ENCODE measurements at places on chromosomes 5 and 9.

DNA sequence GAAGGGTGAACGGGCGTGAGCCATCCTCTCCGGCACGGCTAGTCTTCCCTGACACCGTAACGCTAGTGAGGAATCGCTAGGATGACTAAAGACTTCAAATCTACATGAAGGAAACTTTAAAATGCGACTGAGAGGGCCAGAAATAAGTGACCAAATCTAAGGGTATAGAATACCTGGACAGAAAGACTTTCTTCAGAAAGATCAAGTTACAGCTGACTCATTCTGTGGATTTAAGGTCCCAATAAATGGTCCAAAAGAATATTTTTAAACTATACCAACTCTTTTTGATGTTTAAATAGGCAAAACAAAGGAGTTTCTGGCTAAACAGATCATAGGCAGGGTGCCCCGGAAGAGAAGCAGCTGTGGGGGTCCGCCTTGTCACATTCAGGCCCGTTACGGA, 38.9 kb upstream of the CEP72 start:
- DNase-seq = peak; percentile 25

DNA sequence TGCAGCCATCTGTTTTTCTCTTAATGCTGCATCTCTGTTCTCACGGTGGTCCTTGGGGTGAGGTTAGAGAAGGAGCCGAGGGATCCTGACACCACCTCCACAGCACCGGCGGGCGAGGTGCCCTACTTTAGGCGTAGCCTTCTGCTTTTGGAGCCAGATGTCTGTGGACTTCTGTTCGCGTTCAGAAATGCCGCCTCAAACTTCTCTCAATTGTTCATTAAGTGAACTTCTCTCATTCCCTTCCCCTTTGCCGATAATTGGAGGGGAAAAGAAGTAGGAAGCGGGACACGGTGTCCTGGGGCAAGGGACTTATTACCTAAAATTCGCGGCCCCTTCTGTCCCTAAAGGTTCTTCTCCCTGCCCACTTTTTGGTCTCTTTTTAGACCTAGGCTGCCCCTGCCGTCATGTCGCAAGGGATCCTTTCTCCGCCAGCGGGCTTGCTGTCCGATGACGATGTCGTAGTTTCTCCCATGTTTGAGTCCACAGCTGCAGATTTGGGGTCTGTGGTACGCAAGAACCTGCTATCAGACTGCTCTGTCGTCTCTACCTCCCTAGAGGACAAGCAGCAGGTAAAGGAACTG, 455 bp downstream of the KIF20A start:
- no peak for DNase-seq

- DNase-seq = no peak
Measured at GRCh38 chr5:95347506-95348120, 43.6 kb upstream of the FAM81B start.

GRCh38 chr5:170250810-170251317, 18.1 kb downstream of the C5orf58 start:
- DNase-seq = no peak

GRCh38 chr5:141655020-141655419, 3.8 kb upstream of the FCHSD1 start:
- no peak for DNase-seq

- no peak for DNase-seq
Measured at GRCh38 chr9:129898185-129898584, 62.9 kb downstream of the USP20 start.

GRCh38 chr9:118652912-118653311, 716.3 kb downstream of the BRINP1 start:
- no peak for DNase-seq

- DNase-seq = no peak
Measured at GRCh38 chr9:111783857-111784256, 10.9 kb downstream of the SHOC1 start.
